ENCODE measurements at places on chromosomes 2 and 18.

DNA sequence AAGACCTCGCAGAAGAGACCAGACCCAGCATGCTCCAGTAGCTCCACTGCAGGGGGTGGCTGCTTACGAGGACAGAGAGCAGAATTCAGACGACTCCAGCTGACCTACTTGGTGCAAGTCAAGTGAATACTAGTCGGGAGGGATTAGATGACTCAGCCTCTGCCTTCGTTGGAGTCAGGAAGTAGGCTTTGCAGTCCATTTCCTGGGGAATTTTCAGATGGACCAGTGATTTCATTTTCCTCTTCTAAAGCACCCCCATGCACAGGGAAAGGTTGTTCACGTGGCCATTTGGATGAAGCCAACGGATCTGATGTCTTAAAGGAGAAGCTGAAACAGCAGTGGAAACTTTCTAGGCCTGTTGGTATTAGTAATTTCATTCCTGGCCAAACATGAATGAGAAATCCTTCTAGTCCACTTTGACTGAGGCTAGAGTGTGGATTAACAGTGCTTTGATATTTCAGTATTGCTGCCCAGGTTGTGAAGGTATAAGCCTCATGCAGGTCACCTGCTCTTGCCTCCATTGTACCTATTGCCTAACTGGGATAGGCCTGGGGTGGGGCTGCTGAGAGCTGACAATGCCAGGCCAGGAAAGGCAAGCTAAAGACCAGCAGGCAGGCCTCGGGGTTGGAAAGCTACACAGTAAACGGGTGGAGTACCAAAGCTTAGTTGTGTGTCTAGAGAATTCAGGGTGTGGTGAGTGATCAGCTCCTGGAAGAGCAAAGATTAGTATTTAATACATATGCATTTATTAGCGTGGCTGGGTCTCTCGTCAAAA is 117.6 kb upstream of the FOSL2 start:
- no peak for DNase-seq

DNA sequence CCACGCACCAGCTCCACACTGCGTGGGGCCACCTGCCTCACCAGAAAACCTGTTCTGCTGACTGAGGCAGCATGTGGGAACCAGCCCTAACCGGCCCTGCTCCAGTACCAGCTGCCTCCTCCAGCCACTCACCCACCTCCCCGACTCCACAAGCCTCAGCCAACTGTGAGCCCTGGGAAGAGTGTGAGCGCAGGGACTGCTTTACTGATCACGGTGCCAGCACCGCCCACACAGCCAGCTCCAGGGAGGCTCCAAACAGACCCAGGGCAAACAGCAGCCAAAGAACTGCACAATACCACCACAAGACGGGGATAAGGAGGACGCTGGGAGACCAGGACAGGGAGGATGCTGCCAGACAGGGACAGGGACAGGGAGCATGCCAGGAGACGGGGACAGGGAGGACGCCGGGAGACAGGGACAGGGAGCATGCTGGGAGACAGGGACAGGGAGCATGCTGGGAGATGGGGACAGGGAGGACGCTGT is 28.4 kb downstream of the EIPR1 start:
- DNase-seq = no peak

- DNase-seq = no peak
Observed at GRCh38 chr2:1675633-1676032, 68.7 kb downstream of the PXDN start.

DNA sequence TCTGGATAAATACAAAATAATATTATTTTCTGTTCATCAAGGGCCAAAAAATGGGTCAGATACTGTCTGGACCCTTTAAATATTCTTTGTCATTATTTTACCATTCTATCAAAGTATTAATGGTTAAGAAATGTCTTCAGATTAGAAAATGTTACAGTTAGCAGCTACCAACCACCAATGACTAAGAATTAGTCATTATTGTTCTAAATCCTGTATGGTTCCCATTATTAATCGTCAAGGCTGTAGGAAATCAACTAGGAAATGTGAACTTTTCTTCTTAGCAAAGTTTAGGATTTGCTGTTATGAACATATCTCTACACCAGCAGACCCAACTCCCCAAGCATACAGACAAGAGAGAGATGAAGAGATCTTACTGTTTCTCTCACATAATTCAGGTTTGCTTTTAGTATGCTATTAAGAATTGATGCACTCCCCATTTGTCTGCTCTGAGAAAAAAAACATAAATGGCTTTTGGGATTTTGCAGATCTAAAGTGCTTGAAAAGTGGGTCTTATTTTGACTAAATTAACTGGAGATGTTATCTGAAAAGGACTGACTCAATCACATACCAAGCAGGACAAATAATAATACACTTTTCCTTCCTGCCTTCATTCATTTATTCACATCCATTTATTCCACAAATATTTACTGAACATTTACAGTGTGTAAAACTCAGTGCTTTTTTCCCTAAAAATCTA is 147.7 kb downstream of the PPP1R1C start:
- no peak for DNase-seq

DNA sequence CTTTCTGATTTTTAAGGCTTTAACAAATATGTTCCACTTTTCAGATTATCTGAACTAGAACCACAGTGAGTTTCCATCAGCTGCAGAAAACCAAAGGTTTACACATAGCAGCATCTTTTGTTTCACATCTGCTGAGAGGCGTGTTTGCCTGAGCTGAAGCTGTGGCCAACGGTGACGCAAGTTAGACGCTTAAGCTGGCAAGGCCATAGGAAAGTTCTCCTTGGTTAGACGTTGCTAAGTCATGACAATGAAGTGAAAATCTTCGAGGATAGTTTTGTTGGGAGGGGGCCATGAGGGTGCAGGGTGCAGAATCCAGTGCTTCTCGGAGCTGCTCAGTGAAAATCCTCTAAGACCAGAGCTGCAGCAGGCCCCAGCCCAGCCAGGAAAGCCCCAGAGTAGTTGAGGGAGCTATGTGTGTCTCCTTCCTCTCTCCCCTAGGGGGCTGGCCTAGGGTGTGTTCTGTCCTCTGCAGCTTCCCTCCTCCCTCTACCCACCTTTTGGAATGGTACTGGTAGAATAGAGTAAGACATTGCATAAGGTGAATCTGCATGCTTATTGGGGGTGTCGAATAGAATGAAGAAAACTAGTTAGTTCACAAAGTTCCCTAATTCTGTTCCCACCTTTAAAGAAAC is 105.4 kb downstream of the FHOD3 start:
- DNase-seq = no peak

GRCh38 chr2:10355471-10356438 is 53.1 kb downstream of the HPCAL1 start:
- no peak for DNase-seq

- DNase-seq = no peak
Observed at GRCh38 chr2:181070119-181070835, 89.9 kb downstream of the UBE2E3 start.

DNA sequence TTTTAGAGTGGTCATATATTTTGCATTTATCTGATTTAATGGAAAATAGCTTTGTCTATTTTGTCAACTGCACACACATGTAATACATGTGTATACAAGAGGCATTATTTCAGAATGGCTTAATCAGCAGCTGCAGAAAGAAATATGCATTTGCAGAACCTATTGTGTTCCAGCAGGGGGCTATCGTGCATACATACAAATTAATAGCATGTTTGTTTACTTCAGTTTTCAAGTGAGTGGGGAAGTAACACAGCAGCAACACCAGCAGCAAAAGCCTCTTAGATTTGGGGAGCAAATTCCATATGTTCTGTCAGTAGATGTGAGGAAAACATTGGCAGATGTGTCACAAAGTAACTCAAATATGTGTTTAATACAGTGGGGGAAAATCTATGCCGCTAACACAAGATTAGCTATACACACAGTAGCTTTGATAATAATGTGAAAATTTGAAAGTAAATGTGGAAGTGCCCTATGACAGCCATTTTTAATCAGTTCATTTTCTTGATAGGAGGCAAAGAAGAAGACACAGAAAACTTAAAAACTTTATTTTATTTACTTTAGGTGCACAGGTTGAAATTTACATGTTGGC is 218.1 kb downstream of the WDR7 start:
- no peak for DNase-seq

DNA sequence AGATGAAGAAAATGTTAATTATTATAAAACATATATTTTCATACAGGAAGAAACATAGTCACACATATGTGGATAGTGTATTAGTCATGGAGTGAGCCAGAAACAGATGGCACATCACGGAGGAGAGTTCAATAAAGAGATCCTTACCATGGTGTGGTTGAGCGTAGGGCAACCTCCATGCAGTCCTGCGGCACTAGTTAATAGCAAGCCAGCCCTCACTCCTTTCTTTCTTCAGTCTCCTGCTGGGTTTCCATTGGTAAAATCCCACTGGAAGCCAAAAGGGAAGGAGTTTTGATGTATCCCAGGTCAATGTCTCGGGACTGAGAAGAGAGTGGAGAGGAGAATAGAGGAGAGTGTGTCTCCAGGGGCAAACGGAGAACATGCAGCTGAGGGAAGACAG is 328.1 kb downstream of the NR4A2 start:
- DNase-seq = no peak

- DNase-seq = no peak
Observed at GRCh38 chr2:32951672-32952071, 4.9 kb downstream of the LTBP1 start.

DNA sequence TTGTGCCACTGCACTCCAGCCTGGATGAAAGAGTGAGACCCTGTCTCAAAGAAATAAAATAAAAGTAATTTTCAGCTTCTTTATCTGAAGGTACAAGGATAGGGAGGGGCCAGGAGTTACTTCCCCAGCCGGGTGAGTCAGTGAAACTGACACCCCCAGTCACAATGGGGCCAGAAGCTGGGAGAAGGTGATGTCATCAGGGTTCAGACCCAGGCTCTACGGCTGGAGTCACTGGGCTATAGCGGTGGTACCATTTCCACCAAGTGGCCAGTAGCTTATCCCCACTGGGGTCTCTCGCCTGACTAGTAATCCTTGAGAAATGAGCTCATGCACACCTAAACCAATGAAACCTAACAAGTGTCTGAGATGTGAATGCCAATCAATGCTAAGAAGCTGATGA is 107.9 kb downstream of the ALPK2 start:
- DNase-seq = no peak

- no peak for DNase-seq
Observed at GRCh38 chr2:7025082-7025481, 107.9 kb downstream of the RNF144A start.

- DNase-seq = no peak
Observed at GRCh38 chr2:56715683-56716082, 531.9 kb downstream of the CCDC85A start.

DNA sequence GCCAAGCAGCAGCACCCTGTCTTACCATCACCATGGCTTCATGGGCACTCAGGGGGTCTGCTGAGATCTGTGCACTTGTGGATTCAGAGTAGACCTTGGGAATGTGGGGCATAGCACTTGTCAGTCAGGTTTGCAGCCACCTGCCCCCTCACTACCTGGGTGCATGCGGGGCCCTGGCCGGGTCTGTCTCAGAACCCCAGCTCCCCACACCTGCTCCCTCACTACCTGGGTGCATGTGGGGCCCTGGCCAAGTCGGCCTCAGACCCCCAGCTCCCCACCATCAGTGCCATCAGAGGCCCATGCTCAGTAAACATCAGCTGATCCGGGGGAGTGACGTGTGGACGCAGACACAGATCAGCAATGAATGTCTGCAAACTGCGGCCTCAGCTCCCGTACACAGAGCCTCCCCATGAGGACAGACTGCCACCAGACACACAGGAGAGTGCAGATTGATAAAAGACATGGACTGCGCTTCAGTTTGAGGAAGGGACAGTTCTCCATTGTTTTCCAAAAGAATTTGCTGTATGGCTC is 205.1 kb downstream of the GLI2 start:
- no peak for DNase-seq

- peak; percentile 72 for DNase-seq
Observed at GRCh38 chr2:44044281-44044720, 48.5 kb upstream of the LRPPRC start.

DNA sequence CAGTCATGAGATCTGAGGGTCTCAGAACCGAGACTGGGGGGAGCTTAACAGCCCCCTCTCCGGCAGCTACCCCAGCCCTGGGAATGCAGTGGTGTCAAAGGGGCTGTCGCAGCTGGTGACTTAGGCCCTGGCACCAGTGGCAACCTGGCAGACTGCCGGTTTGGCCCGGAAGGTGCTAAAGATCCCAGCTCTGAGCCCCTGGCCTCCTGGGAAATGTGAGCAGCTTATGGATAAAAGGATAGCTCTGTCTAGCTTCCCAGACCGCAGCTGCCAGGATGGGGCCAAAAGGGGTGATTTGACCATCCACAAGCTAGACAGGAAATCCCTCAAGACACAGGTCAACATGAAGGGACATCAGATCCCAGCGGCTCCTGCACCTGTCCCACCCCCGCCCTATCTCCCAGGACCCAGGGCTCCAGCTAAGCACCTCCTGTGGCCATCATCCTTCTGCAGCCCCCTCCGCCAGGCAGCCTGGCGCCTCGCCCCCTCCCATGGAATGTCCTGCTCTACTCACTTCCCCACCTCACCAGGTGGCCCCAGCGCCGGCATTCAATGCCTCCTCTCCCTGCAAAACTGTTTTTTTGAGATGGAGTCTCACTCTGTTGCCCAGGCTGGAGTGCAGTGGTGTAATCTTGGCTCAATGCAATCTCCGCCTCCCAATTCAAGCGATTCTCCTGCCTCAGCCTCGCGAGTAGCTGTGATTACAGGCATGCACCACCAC is 33.2 kb upstream of the EFHD1 start:
- no peak for DNase-seq

GRCh38 chr2:63047321-63048279 is 3.0 kb upstream of the OTX1 start:
- no peak for DNase-seq

- no peak for DNase-seq
Observed at GRCh38 chr2:112762276-112762675, 2.1 kb downstream of the CKAP2L start.

DNA sequence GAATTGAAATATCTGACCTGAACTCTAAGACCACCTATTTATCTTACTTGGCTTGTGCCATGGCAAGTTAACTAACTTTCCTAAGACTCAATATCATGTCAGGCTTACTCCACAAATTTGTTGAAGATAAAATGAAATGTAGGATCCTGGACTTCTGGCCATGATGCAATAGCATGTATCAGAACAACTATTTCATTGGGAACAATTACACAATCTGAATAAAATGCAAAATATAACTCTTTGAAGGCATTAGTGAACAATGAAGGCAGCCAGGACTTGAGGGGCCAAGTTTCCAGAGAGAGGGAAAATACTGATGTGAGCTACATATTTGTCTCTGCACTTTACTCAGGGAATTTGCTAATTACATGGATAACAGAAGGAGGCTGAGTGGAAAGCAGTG is 476.5 kb upstream of the ACVR2A start:
- DNase-seq = no peak

GRCh38 chr18:22084547-22084946 is 84.8 kb upstream of the GATA6 start:
- DNase-seq = no peak

GRCh38 chr2:222410534-222410933 is 13.8 kb upstream of the SGPP2 start:
- DNase-seq = no peak

Data from stimulated activated CD4-positive, alpha-beta T cell treated with anti-CD3 and anti-CD28 coated beads, Interleukin-1b, Interleukin-23, amount 100 ng/mL, for 24 hours (primary cell).